ENCODE measurements at places on chromosomes 1 and 21.

DNA sequence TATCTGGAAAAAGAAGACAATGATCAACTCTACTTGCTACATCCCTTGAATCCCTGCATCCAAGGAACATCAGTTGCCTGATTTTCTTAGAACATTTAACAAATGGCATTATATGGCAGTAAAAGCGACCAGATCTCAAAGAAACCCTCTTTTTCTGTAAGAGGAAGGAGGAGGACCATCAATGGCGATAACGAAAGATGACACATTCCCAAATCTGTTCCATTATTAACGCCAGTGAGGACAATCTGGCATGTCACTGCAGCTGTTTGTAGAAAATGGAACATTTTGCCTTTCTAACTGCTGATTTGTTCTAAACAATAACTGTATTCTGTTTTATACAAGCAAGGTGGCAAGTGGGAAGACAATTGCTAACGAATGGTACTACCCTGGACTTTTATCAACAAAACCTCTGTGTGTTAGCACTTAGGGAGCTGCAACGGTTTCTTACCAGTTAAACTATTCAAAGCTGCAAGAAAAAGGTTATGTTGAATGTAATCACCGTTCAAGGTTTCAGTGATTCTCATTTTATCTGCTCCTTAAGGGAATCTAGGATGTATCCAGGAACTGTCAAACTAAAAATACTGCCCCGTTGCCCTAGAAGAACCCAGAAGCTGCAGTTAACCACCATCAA lies 251.9 kb downstream of the SDCCAG8 start:
- no peak for DNase-seq

DNA sequence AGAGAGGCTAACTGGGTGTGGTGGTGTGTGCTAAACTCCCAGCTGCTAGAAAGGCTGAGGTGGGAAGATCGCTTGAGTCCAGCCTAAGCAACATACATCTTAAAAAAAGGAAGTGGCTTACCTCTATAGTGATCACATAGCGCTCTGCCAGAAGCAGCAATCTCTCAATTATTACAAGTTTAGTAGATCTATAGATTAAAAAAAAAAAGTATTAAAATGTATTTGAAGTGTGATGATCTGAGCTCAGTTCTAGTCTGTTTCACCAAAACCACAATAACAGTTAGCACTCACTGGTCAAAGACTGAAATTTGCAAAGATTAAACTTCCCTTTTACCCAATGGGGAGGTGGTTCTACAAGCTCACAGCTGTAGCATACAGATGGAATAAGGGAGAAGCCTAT lies 76.3 kb downstream of the USP24 start:
- no peak for DNase-seq

DNA sequence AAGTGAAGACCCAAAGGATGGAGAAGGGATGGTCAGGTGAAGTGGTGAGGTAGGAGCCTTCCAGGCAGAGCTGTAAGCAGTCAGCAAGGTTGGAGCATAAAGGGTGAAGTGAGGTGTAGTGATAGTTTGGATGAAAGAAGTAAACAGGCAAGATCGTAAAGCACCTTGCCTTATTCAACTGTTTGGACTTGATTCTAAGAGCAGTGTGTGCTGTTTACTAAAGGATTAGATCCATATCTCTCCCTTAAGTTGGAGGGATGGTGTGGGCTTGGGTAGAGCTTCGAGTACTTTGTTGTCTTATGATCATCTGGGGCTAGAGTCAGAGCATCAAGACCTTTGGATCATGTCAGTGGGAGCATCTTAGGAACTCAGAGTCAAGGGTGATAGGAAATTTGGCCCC lies 39.8 kb upstream of the CD34 start:
- DNase-seq = no peak

DNA sequence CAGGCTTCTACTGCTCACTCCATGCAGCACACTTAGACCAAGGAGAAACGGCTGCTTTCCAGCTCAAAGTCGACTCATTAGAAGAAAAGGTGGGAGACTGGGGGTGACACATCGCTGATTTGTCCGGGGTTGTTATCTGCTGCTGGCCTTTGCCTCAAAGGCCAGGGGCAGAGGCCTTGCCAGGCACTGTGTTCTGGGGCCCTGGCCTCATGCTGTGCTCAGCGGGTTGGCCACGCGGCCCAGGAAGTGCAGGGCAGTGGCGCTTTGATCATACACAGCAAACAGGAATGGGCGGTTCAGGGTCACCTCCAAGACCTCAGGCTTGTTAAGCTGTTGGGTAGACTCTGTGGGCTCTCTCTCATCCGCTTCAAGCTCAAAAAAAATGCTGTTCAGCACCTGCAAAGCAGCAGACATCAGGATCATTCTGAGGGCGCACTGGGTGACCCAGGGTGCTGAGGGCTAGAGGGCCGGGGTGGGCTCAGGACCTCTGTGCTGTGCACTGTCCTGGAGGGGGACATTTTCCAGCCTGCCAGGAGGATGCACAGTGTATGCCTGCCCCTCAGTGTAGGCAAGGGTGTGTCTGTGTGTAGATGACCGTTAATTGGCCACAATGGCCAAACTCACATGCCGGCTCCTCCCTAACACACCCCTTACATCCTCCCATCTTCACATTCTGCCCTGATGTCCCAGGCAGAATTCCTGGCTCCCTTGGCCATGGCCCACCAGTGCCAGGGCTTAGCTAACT lies 10.8 kb downstream of the AGT start:
- DNase-seq = no peak

DNA sequence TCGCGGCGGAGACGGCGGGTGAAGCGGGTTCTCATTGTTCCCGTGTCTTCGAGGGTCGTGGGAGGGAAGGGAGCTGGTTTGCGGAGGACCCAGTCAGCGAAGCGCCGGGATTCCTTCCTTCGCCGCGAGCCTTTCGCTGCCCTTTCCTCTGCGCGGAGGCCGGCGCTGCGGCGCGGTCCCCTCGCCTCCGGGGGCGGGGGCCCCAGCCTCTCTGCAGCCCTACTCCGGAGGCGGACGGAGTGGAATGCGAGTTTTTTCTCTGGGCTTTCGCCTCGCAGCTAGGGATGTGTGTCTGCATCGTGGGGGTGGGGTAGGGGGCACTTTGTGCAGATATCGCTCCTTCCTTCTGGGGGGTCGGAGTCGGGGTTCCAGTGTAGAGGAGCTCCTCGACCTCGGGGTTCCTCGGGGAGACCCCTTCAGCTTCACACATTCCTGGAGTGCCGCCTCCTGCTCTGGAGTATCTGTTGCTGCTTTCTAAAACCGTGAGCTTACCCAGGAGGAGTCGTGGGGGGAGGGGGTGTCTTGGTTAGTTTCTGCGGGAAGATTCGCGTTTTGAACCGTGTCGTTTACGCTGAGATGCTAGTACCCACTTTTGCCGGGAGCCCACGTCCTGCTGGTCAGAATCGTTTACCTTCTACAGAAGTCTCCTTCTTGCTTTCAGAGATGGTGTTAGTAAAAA lies 595 bp downstream of the RNF2 start:
- no peak for DNase-seq
